ENCODE measurements at places on chromosomes 13 and 19. TPM values are rescaled to one million over a fixed set of nuclear protein-coding genes. Genes with fewer than 3 reads are reported as not detected.

GRCh38 chr13:41224113-41225110, 30.0 kb upstream of the KBTBD7 start:
- ATAC-seq, result no peak

- no peak for ATAC-seq
Observed at GRCh38 chr13:47646298-47646697, 354.8 kb downstream of the SUCLA2 start.

DNA sequence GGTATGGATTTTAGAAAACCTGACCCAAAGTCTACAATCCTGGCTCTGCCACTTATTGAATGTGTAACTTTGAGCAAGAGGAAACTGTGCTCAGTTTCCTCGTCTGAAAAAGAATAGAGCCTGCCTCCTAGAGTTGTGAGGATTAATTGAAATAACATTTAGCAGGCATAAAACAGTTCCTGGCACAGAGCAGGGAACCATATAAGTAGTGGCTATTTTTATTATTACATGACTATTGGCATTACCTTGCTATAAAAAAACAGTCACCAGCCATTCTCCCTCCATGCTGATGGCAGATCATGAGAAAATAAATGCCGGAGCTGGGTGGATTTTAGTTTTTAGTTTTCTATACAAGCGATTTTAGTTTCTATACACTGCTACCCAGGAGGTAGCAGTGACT, 5.8 kb downstream of the DOCK9 start:
- no peak for ATAC-seq

DNA sequence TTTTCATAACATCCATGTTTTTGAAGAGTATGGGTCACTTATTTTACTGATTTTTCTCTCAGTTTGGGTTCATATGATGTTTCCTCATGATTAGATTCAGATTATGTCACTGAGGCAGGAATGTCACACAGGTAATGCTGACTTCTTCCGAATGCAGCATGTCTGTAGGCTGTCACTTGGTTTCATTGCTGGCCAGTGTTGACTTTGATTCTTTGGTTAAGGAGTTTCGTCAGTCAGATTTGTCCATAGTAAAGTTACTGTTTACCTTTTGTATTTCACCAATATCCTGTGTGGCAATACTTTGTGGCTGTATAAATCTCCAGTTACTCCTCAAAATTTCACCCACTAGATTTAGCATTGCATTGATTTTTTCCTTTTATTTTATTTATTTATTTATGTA, 105.6 kb downstream of the MRPL57 start:
- ATAC-seq, result no peak

GRCh38 chr19:53875602-53876325, 6.2 kb upstream of the PRKCG start:
- ATAC-seq, result no peak

DNA sequence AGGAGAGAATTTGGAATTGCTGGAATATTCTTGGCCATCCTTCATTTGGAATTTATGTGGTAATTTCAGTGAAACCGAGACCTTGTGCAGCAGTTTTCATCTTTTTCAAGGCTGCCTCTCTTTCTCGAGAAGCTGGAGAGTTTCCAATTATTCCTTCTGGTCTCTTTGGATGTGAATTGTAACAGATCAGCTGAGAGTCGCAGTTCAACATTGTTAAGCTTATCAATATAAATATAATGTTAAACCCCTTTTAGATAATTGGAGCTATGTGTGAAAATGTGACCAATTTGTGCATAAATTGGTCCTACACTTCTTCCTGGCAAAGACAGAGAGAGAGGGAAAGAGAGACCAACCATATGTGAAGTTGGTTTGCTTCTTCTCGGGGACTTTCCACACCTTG, 425.6 kb downstream of the TSHZ3 start:
- ATAC-seq, result no peak

DNA sequence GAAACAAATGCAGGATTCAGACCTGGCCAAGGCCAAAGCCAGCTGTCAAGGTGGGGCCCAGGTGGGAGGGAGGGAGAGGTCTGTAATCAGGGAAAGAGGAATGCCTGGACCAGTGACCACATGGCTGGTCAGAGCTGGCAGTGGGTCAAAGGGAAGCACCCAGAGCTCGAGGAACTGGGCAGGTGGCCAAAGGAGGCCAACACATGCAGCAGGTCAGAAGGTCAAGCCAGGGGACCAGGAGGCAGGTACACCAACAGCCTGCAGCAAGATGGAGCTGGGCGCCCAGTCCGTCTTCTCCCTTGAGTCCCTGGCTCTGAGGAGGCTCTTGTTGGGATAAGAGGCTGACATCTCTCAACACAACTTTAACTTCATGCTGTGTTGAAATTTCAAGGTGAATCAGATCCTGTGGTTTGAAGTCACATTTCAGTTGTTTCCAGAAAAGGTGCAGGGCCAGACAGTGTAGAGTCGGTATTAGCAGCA, 17.1 kb downstream of the GPATCH1 start:
- ATAC-seq, result peak; percentile 10

The SYNGR4 gene
- not detected for total RNA-seq
